COLO829 (cell line): ENCODE measurements at places on chromosomes 1 and 21.

DNA sequence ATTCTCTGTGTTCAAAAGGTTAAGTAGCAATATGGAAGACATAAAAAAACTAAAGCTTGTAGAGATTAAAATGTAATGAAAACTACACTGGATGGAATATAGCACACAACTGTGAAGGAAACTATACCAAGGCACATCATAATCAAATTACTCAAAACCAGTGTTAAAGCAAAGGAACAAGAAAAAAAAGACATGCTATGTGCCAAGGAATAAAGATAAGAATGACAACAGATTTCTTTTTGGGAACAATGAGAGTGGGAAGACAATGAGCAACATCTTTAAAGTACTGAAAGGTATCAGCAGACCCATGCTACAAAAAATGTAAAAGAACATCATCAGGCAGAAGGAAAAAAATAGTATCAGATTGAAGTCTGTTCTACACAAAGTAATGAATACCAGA lies 157.8 kb downstream of the VPS13D start:
- no peak for DNase-seq

DNA sequence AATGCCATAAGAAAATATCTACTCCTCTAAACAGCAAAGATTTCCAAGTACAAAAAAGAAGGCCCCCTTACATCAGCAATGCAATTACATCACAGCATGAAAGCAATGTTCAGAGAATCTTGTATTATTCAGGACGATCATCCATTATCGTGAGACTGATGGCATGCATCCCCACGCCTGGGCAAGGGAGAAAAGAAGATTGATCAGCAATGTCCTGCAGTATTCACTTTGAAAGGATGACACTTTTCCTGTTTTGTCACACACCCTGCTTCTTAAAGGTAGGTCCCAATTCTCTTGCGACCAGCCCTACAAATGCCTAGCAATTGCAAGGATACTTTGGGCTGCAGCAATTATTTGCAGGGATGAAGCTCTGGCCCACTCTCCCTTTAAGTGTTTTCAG lies 108.7 kb downstream of the TOMM20 start:
- DNase-seq, result no peak

- no peak for DNase-seq
Observed at GRCh38 chr21:35284199-35284598, 235.1 kb upstream of the RUNX1 start.

DNA sequence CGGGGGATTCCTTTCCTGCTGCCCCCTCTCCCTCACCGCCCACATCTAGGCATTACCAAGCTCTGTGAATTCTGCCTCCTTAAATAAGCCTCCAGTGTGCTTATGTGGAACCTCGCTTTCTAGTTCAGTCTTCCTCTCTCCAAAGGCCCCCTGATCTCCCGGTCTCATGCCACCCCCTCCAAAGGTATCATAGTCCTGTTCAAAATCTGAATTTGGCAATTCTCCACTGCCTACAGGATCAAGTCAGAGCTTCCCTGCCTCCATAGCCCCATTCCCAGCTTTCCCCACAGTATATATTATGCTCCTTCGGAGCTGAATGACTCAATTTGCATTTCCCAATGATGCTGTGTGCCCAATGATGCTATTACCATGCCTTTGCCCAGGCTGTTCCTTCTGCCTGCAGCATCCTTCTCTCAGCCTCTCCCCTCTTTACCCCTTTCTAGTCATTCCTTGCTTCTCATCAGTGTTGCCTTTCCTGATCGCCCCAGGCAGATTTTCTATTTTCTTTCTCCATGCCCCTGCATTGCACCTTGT lies 1.7 kb downstream of the AZIN2 start:
- no peak for DNase-seq
